ENCODE measurements at places on chromosomes 11 and 22.

DNA sequence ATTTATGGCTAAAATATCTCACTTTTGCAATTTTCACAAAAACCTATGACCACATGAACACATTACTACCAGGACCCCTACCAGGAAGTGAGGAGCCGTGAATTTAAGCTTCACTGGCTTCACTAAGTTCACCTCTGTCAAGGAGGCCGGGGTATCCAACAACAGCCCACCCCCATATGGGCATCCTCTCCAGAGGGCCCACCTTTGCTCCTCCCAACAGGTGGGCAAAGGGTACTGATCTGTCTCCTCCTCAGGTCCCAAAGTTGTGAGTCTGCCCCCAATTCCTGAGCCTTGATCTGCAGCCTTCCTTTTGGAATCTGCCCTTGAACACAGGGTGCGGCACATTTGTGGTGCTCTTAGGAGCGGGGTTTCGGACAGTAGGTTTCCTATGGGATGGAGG lies 66.9 kb downstream of the OTOG start:
- DNase-seq: no peak

GRCh38 chr22:23777776-23778576 lies 5.3 kb downstream of the MMP11 start:
- no peak for DNase-seq

- no peak for DNase-seq
Observed at GRCh38 chr22:26082866-26083265, 86.4 kb upstream of the SEZ6L start.

GRCh38 chr11:103812680-103813079 lies 223.8 kb upstream of the DDI1 start:
- no peak for DNase-seq

GRCh38 chr11:23013509-23013908 lies 153.2 kb upstream of the CCDC179 start:
- no peak for DNase-seq

GRCh38 chr22:38829485-38829884 lies 14.3 kb downstream of the NPTXR start:
- no peak for DNase-seq

- DNase-seq: no peak
Observed at GRCh38 chr22:24068377-24068680, 57.2 kb downstream of the CABIN1 start.

- DNase-seq: no peak
Observed at GRCh38 chr11:32154275-32154674, 63.4 kb downstream of the RCN1 start.

DNA sequence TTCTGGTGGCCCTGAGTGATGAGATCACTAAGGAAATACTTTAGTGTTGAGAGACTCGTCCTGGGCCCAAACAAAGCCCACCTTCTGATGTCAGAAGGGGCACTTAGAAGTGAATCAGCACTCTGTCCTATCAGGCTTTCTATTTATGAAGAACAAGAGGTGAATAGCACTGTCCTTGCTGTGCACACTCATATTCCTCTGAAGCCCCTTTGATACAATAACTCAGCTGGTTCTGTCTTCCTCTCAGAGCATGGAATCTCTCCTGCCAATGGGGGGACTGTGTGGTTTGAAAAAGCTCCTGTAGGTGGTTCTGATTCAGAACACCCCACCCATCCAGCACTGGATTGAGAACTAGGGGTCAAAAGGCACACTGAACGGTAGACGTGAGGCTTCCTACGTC lies 348.1 kb downstream of the ETS1 start:
- no peak for DNase-seq

Data from T-helper 22 cell (primary cell).